ENCODE measurements at places on chromosomes 2 and 18.

- peaks cover 18% of the 10 kb centered on the region for H3K4me1 ChIP-seq
- no peaks in the 10 kb centered on the region for H3K36me3 ChIP-seq
- no peak overlapping the region for H3K4me3 ChIP-seq
- peak; percentile 42 for DNase-seq
- no peak overlapping the region for H3K27ac ChIP-seq
These were observed 43.3 kb upstream of the PLB1 start for GRCh38 chr2:28452534-28453081.

GRCh38 chr2:120319686-120320317 is 26.1 kb upstream of the INHBB start:
- H3K27ac ChIP-seq, result no peak overlapping the region
- H3K36me3 ChIP-seq, result no peaks in the 10 kb centered on the region
- H3K4me3 ChIP-seq, result no peak overlapping the region

DNA sequence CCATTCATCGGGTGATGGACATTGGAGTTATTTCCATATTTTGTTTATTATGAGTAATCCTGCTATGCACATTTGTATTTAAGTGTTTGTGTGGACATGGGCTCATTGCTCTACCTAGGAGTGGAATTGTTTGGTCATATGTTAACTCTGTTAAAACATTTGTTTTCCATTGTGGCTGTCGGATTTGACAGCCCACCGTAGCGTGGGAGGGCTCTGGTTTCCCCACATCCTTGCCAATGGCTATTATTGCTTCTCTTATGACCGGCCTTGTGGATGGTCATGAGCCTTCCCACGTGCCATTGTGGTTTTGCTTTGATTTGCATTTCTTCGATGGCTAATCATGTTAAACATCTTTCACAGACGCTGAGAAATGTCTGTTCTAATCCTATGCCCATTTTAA is 92.0 kb downstream of the ZNF236 start:
- H3K27ac ChIP-seq, result no peak overlapping the region
- H3K36me3 ChIP-seq, result peaks cover 7% of the 10 kb centered on the region
- DNase-seq, result no peak

GRCh38 chr2:25654801-25655200 is 18.6 kb downstream of the DTNB start:
- no peak for DNase-seq
- no peaks in the 10 kb centered on the region for H3K4me1 ChIP-seq
- no peaks in the 10 kb centered on the region for H3K27me3 ChIP-seq
- no peaks in the 10 kb centered on the region for H3K36me3 ChIP-seq

- no peaks in the 10 kb centered on the region for H3K4me1 ChIP-seq
- no peak overlapping the region for H3K4me3 ChIP-seq
- H3K27ac ChIP-seq, result no peak overlapping the region
- no peaks in the 10 kb centered on the region for H3K36me3 ChIP-seq
These were observed 11.1 kb upstream of the TLK1 start for GRCh38 chr2:171171808-171172207.

DNA sequence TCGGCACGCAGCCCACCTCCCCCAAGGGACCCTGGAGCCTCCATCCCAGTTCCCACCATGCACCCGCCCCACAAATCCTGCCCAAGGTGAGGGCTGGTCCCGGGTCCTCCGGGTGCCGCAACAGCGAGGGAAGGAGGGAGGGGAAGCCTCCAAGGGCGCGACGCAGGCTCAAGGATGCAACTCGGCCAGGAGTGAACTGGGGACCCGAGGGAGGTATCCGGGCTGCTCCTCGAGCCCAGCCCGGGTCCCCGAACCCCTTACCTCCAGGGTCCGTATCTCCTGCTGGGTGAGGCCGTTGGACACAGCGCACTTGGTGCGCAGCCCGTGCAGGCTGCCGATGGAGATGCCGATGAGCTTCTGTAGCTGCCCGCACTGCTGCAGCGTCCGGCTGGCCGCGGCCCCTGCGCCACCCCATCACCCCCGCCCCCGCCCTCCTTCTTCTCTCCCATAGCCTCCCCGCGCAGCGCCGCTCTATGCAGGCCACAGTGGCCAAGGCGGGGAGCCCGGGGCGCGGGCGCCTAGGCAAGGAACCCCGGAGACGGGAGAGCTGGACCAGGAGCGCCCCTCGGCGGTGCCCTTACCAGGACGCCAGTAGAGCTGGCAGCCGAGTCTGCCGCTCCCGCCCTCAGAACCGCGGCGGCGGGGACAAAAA is 124.1 kb downstream of the ANKRD30BL start:
- H3K27me3 ChIP-seq, result peaks cover 10% of the 10 kb centered on the region
- H3K27ac ChIP-seq, result no peak overlapping the region
- no peak for DNase-seq

- peaks cover 3% of the 10 kb centered on the region for H3K27me3 ChIP-seq
- no peak for DNase-seq
- no peaks in the 10 kb centered on the region for H3K36me3 ChIP-seq
- no peak overlapping the region for H3K27ac ChIP-seq
These were observed 37.1 kb upstream of the DARS1 start for GRCh38 chr2:136022396-136023146.

Measured in fibroblast of lung (primary cell).